ENCODE measurements at places on chromosomes 3 and 15.
A peak's percentile ranks its signal among the peaks of the same experiment; 100 is the strongest.

GRCh38 chr3:5123937-5124336 lies 1.8 kb downstream of the ARL8B start:
- no peak for DNase-seq

DNA sequence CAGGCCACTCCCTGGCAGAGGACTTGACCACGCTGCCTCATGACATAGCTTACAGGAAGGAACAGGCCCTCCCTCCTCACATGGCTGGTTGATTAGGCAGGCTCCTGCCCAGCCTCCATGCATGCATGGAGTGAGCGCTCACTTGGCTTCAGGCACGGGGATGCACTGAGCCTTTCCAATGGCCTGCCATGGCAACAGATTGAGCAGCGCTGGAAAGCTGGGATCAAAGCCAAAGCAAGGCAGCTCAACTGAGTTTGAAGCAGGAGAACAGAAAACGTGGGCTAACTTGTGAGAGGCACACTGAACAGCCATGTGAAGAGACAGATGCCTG lies 5.9 kb upstream of the GRAMD2A start:
- DNase-seq = peak; percentile 89

GRCh38 chr3:64067506-64068346 lies 44.4 kb upstream of the PSMD6 start:
- DNase-seq = no peak

DNA sequence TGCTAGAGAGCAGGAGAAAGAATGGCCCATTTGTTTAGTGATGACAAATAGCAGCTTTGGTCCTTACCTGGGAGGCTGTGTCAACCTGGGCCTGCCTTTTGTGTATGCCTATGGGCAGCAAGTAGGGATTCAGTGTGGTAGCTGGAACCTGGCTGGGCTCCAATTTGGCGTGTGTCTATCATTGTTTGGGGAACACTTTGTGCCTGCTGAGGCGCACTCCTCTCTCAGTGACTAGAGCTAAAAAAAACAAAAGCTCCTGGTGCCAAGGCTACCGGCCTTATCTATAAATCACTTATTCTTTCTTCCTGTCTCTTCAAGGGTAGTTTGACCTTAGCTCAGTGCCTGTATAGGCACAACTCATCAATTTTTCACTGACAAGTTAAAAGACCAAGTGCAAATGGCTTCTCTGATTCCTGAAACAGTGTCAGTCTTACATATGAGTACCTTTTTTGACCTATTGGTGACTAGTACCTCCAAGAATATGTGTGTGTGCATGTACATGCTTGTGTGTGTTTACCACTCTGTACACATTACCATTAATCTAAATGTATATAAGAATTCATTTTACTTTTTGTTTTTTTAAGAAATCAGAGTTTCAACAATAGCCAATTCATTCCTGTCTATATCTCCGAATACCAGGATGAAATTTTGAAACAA lies 54.6 kb downstream of the GMNC start:
- peak; percentile 90 for DNase-seq

DNA sequence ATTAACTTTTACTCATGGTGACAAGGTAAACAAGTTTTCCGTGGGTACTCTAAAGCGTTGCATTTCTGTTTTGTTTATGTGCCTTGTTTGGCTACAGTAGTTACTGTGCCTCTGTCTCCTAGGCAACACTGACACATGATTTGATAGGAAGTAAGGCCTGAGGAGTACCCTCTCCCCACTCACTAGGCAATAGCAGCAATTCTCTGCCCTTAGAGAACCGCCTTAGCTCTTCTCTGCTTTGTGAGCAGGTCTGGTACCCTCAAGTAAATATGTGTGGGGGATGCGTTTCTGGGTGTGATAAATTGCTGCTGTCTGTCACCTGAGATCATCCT lies at the start of gene IL5RA:
TSS of gene IL5RA (minus strand) at position 76 of the 332 bp plus-strand sequence. CDS start 5,390 bp downstream, outside the sequence.
- no peak for DNase-seq

DNA sequence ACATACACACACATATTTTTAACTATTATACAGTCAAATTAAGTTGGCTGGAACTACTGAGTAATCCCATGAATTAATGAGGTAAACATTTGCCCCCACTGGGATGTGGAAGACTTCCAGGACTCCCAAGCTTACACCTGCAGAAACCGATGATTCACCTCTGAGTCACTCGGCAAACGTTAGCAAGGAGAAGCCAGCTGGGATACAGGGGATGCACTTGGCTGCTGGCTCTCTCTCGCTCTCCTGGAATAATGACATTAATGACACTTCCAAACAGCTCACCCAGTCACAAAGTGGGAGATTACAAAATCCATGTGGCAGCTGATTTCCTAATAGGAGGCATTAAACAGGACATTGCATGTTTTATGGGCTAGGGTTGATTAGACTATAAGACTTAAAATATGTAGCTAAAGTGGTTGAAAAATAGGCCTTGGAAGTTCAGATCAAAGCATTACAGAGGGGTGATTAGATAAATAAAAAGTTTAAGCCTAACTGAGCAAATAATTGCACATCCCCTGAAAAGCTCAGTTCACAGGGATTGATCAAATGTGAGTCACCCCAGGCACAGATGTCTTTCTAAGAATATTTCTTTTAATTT lies 500.9 kb downstream of the SOX2 start:
- no peak for DNase-seq

DNA sequence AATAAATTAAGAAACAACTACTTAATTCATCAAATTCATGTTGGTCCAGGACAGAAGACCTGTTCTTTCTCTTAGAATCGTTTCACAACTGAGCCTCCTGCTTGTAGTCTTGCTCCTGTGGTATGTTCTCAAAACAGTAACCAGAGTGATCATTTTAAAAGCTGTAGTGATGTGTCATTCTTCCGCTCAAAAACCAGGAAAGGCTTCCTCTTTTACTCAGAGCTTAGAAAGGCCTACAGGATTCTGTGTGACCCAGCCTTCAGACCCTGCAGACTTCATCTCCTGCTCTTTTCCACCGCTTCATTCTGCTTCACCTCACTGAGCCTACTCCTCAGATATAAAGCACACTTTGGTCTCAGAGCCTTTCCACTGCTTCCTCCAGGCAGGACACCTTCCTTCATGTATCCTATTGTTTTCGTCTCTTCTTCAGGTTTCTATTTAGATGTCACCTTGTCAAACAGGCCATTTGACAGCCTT lies 22.7 kb downstream of the ST6GAL1 start:
- no peak for DNase-seq

DNA sequence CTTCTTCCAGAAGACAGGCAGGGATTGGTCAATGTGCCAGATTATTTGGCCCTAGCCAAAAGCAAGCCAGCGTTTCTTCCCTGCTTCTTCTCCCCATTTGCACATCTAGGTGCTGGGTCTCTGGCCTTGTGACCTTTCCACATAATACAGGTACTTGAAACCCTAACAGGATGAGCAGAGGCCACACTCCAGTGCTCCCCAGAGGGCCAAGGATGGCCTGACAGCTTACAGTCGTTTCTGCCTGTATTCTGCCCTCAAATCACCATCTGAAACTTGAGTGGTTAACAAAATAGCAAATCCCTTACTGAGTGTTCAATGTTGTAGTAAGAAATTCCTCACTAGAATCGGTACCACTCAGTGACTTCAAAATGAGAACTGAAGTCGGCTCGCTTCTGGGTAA lies 29.1 kb downstream of the MKRN2 start:
- DNase-seq = no peak

DNA sequence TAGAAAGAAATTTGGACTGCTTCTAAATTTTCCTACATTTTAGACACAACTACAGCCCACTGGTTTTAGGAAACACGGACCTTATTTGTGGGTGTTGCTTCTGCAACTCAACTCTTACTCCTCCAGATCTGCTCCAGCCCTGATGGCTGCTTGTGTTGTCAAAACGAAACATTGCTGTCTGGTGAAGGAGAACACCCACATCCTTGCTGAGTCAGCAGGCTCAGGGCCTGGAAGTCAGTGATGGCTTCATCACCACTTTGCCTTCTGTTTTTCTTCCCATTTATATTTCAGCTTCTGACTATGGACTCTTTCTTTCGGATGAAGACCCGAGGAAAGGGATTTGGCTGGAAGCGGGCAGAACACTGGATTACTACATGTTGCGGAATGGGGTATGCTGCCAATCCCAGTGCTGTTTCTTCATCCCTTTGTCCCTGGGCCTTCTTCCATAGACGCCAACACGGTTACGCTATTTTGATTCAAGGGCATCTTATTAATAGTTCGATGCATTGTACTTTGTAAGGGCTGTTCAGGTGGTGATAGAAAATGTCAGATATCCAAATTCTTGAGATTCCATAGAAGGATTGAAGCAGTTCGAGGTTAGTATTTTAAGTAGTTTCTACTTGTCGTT lies 392.6 kb upstream of the TPM1 start:
- DNase-seq = peak; percentile 64

GRCh38 chr15:75450307-75451201 lies 936 bp downstream of the SIN3A start:
- DNase-seq = peak; percentile 99

DNA sequence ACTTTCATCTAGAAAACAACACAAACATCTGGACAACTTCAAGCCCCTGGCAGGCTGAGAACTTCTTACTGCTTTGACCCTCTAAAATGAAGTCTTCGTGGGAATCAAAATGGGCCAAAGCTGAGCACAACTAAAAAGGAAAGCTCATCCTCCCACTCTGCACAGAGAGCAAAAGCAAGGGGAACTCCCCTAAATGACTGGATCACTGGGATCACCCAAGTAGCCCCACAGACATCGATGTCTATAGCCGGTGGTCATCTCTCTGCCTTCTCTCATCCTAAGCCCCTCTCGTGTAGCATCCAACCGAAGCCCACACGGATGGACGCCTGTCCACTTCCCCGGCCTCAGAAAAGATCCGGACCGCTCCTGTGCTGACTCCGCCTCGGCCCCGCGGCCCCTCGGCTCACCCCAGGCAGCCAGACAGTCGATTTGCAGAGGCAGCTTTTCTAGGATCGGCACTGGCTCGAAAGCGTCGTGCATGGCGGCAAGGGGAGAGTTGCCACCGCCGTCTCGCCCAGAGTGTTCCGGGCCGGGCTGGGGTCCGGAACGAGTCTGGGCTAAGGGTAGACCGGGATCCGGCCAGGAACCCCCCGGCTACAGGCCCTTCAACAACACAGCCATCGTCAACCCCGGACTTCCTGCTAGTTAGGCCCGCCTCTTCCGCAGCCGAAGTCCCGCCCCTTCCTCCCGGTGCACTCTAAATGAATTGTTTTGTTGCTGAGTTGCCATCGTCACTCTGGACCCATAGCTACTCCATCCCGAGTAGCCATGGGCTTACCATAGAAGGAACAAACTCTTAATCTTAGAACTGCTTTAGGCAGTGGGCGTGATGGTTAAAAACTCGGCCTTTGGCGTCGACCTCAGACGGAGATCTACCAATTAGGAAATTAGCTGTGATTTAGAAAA lies at the start of gene VPS39:
TSS of gene VPS39 (minus strand) at position 631 of the 906 bp plus-strand sequence. CDS start at position 480, 151 bp downstream.
- peak; percentile 86 for DNase-seq

- DNase-seq = no peak
Observed at GRCh38 chr3:165603196-165603595, 234.0 kb downstream of the BCHE start.

DNA sequence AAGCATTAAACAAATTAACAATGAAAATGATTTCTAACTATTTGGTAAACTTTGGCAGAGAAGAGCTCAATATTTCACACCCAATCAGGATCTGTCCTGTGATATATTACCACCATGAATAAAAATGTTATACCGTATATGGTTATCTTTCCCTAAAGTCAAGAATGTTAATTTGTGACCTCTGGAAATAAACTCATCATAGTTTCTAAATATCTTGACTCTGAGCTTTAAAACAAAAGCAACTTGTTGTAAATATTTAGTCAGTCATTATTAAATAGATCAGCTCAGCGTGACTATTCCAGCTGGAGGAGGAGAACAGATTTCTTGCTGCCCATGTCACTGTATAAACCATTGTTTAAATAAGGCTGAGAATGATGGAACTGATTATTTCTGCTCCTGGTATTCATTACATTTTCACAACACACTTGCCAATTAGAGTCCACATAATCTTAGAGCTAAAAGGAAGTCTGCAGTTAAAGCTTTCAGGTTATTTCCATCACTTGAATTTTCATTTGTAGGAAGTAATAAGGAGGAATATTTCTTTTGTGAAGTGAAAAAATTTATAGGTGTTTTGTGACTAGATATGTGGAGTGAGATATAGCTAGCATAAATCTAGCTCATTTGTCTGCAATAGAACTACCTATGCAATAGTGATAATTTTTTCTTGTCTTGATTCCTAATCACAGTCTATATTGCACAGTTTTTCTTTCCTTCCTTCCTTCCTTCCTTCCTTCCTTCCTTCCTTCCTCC lies 106.5 kb upstream of the P2RY1 start:
- DNase-seq = no peak

- DNase-seq = no peak
Observed at GRCh38 chr3:159919873-159920272, 68.8 kb upstream of the IL12A start.

DNA sequence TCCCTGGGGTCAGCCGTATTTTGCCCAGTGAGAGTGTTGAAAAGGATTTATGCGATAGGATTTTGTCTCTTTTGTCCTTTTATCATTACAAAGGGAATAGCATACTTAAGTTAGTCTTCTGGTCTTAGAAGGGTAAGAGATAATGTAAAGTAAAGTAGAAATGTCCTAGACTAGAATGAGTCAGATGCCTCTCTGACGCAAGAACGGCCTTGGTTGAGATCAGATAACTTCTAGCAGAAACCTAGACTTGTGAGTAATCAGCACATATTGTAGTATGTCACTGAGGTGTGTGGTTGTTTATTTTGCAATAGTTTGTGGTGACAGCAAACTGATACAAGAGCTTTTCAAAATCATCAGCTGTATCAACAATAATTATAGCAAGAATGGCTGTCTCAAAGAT lies 866.1 kb downstream of the NSUN3 start:
- no peak for DNase-seq

- DNase-seq = peak; percentile 69
Observed at GRCh38 chr3:179072100-179072438, 460 bp upstream of the ZMAT3 start.

- no peak for DNase-seq
Observed at GRCh38 chr15:83928392-83928734, 274.4 kb downstream of the ADAMTSL3 start.

GRCh38 chr3:123384256-123384655 lies 64.6 kb downstream of the ADCY5 start:
- DNase-seq = no peak

- DNase-seq = no peak
Observed at GRCh38 chr3:128681369-128681829, 30.8 kb upstream of the RPN1 start.

DNA sequence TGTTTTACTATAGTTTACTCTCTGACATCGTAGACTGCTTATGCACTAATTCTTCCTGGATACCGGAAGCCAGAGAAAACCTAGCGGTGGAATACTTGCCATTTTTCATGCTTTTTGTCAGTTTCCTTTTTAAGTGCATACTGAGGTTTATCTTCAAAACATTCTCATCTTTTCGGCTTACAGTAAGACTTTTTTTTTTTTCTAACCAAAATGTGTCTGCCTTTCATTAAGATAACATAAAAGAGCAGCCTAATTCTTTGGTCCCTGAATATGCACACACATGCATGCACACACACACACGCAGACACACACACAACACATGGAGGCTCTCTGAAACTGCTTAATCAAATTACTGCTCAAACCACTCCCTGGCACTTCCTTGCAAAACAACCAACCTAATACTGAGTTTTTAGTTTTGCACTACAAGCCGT lies 1.3 kb downstream of the ZNF445 start:
- no peak for DNase-seq

All from right cardiac atrium (tissue), 5 donors.